Sigmoid colon (tissue), 7 donors: ENCODE measurements at places on chromosomes 16 and 17. TPM values are rescaled to one million over a fixed set of nuclear protein-coding genes. Genes with fewer than 3 reads are reported as not detected.

DNA sequence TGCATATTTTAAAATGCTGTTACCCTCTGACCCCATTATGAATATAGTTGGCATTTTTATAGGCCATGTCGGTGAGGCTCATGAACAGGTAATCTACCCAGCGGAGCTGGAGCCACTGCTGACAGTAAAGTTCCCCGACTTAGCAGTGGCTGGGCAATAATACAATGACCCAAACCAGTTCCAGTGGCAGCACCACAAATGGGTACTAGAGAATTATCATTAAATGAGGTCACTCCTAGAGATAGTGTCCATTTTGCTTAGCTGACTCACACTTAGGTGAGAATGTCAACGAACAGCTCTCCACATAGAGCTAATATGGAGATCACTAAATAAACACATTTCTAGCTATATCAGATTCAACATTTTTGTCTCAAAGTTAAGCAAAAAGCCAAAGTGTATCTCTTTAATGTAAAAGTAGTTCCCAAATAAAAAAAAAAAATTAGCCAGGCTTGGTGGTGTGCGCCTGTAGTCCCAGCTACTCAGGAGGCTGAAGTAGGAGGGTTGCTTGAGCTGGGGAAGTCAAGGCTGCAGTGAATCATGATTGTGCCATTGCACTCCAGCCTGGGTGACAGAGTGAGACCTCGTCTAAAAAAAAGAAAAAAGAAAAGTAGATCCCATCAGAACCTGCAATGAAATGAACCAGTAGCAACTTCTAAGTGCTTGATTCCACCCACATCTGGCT is 7.4 kb downstream of the MYO1D start:
- no peak for DNase-seq

Gene CMTM2
- not detected for total RNA-seq

Gene MTHFSD
- 10.9 TPM for total RNA-seq

GRCh38 chr16:25217921-25218320 is 1.2 kb downstream of the AQP8 start:
- no peak for DNase-seq

DNA sequence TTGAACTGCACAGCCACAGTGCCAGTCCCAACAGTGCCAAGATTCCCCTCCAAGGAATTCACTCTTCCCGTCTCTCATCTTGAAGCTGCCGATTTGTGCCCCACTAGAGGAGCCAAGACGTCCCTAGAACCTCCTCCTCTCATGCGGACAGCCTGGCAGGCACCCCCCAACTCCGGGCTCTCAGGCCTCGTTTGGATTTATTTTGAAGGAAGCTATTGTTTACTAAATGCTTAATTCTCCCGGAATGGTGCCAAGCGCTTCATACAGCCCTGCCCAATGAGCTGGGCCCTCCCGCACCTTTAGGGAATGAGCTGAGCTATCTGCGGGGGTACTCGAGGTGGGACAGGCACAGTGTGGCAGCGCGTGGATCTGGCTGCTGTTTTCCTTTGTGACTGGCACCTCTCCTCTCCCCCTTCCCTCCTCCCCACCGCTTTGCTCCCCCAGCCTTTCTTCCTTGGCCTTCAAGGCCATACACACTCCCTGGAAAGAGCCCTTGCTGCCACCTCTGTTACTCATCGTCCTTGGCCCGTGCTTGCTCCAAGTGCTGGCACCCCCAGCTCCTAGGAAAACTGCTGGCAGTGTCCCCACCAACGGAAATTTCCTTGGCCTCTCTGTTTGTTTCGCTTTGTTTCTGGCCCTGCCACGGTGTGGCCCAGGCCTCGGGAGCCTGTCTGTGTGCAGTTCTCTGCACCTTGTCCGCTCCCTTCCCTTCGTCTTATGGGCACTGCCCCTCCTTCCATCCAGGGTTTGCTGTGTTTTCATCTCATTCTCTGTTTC is 49.9 kb upstream of the CDR2 start:
- DNase-seq = peak; percentile 91

- DNase-seq = no peak
Observed at GRCh38 chr17:61401389-61402072, 1.9 kb downstream of the TBX2 start.

Gene IL34
- 5.4 TPM for total RNA-seq
